CD4-positive, alpha-beta T cell treated with Interleukin-21 for 1 hour (primary cell): ENCODE measurements at places on chromosomes 3 and 15.

GRCh38 chr3:23272820-23273219 lies 69.7 kb downstream of the UBE2E2 start:
- no peak for DNase-seq

GRCh38 chr15:67708500-67708899 lies 116.8 kb upstream of the SKOR1 start:
- no peak for DNase-seq

- DNase-seq, result no peak
Observed at GRCh38 chr3:116877968-116878367, 168.4 kb downstream of the TUSC7 start.

DNA sequence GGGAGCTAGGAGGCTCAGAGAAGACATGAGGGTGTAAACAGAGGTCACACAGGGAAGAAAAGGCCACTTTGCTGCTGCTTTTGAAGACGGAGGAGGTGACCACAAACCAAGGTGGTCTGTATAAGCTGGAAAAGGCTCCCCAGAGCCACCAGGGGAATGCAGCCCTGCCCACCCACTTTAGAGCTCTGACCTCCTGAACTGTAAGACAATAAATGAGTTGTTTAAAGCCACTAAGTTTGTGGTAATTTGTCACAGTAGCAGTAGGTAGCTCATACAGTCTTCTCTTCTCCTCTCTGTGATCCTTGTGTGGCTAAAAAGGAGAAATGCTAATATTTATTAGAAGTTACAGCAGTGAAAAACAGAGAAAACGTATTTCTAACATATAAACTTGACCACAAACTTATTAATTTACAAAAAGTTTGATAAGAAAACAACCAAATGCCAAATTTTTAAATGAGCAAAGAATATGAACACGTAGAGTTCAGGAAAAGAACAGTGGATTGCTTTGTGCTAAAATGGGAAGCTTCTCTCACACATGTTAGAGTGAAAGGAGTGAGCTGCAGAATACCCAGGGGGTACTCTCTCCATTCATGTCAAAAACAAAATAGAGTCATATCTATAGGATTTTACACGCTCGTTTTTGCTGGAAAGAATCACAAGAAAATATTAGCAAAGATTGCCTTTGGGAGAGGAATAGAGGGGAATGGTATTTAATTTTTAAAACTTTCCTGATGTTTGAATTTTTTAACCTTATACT lies 71.0 kb downstream of the NOX5 start:
- DNase-seq, result no peak

GRCh38 chr15:99998661-99999101 lies 265.4 kb upstream of the LYSMD4 start:
- DNase-seq, result no peak

DNA sequence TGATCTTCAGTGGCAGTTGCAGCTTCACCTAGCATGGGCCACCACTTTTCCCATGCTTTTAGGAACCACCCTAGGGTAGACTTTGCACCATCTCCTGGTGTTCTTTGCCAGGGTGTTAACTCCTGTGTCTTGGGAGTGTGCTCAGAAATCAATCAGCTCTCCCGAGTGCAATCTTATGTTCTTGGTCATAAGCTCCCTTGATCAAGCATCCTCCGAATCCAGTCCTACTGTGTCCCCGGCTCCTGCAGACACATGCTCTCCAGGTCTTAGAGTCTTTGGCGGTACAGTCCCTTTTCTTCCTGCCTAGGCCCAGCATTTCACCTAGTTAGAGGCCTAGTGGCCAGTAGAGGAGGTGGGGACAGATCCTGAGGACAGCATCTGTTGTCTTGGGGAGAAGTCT lies 74.7 kb upstream of the SYN2 start:
- DNase-seq, result no peak

- no peak for DNase-seq
Observed at GRCh38 chr15:29530966-29531365, 261.3 kb upstream of the NSMCE3 start.

DNA sequence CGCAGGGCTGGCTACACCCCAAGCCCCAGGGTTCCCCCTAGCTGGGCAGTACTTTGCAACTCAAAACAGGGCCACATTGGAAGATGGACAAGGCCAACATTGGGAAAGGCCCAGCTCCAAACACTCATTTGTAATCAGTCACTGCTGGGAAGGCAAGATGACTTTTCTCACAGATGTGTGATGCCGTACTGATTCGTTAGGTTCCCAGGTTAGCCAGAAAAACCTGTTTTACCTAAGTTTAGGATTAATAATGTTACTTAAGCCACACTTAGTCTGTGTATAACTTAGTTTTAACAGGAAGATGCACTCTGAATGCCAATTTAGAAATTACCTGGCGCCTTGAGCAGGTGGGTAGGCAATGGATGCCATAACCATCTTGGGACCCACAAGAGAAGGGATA lies 71.0 kb downstream of the ITGB5 start:
- no peak for DNase-seq

GRCh38 chr15:87033056-87033455 lies 953.4 kb downstream of the AGBL1 start:
- DNase-seq, result no peak

DNA sequence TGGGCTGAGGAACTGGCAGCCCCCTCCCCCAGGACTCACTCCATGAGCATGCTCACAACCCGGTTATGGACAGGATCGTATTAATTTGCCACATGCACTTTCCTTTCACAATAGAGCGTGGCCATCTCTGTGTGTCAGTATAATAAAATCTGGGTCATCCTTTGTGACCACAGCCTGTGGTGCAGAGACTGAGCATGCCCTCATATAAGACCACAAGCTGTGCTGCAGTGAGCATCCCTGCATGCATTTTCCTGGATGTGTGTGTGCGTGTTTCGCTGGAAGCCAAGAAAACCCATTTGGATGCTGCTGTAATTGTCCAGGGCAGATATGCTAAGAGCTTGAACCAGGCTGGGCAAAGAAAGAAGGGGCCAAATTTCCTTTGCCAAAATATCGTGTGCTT lies 39.7 kb downstream of the CYP11A1 start:
- no peak for DNase-seq

GRCh38 chr15:47397655-47398054 lies 319.6 kb upstream of the SEMA6D start:
- no peak for DNase-seq

DNA sequence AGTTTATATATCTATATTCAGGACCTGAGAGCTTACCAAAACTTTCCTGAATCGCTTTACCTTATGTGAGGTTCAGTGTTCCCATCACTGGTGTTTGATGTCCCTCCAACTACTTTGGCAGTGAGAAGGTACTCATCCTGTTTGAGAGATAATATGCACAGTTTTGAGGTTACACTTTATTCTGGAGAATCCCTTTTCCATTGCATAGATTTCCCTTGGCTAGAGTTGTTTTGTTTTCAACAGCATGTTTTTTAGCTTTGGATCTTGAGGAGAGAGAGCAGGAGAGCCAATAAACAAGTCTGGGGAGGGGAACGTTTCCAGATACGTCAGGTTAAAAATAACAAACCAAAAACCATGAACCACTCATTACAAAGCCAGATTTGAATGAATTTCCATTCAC lies 33.6 kb downstream of the CD200 start:
- DNase-seq, result no peak

- DNase-seq, result no peak
Observed at GRCh38 chr3:157805538-157805937, 300.7 kb downstream of the SHOX2 start.

DNA sequence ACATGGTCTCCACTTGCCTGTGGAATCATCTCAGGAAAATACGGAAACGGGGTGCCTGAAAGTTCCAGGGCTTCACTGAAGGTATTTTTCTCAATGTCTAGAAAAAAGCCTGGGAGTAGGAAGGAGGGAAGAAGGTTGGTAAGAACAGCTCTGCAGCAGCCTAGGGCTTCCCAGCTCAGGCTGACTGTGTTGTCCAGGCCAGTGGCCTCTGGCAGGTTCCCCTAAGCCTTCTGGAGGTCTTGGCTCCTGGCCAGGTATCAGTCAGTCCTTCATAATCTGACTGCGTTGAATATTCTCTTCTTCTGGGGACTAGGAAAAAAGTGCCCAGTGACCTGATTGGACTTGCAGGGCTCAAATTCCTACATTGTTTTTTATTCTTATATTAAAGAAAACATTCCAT lies 38.6 kb downstream of the SSR3 start:
- DNase-seq, result no peak

GRCh38 chr3:160458151-160458550 lies 8.6 kb upstream of the TRIM59 start:
- DNase-seq, result no peak

GRCh38 chr3:69460034-69460433 lies 74.1 kb upstream of the FRMD4B start:
- DNase-seq, result no peak

- no peak for DNase-seq
Observed at GRCh38 chr3:95218484-95218883, 1155.6 kb downstream of the NSUN3 start.

DNA sequence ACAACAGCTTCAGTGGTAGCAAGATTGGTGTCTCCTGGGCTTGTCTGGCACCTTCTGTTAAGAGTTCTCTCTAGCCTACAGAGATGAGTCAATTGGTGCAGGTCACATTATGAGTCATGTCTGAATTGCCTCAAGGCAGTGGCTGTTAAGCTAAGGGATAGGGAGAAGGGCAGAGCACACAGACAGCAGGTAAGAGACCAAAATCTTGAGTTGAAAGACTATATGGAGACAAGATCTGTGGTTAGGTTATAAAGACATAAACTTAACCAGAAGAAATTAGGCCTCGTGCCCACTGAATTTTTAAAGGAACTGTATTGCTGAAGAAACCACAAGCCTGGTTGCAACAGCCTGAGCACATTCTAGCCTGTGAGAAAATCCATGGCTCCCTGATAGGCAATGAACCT lies 19.2 kb upstream of the KPNA1 start:
- no peak for DNase-seq

GRCh38 chr3:119883461-119884160 lies 101.7 kb downstream of the NR1I2 start:
- DNase-seq, result no peak

GRCh38 chr3:164608554-164609276 lies 469.6 kb downstream of the SI start:
- no peak for DNase-seq

DNA sequence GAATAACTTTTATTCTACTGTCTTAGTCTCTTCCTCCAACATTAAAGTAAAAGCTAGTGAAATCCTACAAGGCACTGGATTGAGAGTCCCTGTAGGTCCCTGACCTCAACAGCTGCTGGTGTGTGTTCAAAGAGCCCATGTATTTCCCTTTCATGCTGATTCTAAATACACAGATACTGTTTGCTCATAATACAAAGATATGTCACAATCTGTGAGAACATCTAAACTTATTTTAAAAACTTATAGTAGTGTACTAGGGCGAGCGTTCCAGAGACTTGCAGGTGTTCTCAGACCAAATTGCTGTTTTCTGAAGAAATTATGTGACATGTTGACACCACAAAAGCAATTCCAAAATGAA lies 145.9 kb upstream of the LIPC start:
- no peak for DNase-seq

DNA sequence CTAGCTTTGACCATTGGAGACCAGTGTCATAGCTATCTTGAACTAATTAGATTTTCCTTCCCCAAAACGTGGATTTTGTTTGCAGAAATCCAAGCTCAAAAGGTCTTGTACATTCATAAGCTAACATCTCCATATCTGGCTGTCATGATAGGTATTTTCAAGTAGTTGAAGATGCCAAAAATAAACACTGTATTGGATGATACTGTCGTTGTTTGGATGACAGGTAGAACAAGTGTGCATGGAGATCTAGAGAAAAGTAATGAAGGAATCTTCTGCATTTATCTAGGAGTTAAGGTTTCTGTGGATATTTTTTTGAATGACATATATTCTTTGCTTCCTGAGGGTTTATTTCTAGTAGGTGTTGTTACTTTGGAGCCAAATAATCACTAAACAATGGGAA lies 1696.1 kb downstream of the SI start:
- no peak for DNase-seq

DNA sequence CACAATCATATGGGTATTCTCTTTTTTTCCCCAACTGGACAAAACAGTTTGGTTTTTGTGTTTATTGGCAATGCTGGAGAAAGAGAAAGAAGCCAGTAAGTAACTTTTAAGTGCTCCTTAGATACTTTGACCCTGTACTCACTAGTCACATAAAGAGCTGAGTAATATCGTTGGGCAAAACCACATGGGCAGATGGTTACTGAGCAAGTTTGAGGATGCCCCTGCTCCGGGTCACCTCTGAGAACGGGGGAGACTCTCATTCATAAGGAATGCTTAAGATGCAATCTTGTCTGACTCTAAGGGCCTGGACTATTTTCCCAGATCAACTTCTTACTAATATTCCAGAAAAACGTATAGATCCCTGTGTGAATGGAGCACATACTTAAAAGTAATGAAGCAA lies 106.4 kb upstream of the SLC2A2 start:
- no peak for DNase-seq

DNA sequence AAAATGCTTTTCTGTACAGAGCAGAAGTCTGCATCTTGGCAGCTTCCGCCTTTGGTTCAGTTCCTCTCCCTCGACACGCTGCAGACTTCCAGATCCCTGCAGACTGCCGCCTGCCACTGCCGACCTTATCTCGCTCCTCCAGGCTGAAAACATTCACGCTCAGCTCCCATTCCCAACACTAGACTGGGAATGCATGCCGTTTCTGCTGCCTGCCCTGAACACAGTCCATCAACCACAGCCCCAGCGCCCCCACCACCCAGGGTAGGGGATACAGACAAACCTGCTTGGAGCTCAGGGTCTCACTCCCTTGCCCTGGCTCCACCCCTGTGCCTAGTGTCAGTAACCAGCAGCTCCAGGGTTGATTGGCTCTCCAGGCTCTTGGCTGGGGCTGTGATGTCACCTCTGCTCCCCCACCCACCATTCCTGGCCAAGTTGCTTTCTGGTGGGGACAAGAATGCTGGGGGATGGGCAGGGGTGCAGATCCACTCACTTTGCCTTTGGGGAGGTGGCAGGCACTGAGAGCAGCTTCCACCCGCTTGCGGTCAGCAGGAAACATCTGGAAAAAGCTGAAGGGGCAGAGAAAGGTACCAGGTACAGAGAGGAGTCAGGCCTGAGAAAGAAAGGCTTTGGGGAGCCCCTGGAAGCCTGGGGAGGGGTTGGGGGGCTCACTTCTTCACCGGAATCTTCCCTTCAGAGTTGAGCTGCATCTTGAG lies 6.1 kb downstream of the PLCB2 start:
- no peak for DNase-seq

DNA sequence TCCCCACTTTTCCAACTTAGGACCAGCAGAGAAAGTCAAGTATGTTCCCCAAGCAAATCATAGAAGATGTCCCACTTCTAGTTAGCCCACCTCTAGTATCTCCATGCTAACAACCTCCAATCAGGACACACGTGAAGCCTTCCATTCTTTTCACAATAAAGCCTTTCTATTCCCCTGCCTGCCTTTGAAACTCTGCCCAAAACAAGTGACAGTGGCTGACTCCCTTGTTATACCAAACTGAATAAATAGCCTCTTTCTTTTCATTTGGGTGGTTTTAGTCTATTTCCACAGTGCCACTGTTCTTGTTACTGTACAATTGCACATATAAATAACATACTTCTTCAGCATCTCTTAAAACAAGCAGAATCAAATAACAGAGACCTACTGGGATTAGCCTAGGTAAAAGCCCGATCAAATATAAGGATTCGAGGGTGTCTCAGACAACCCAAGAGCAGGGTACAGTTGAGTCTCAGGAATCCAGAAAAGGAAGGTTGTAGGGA lies 118.0 kb upstream of the NPHP3 start:
- no peak for DNase-seq

GRCh38 chr3:106168962-106169750 lies 300.3 kb upstream of the CBLB start:
- no peak for DNase-seq
